Adrenal gland (tissue), 19 donors: ENCODE measurements at places on chromosomes 16 and 17.

GRCh38 chr17:79633154-79633553 lies 22.3 kb upstream of the RBFOX3 start:
- no peak for DNase-seq

- DNase-seq = no peak
These were observed 335 bp downstream of the NECAB2 start for GRCh38 chr16:83968306-83968851.

DNA sequence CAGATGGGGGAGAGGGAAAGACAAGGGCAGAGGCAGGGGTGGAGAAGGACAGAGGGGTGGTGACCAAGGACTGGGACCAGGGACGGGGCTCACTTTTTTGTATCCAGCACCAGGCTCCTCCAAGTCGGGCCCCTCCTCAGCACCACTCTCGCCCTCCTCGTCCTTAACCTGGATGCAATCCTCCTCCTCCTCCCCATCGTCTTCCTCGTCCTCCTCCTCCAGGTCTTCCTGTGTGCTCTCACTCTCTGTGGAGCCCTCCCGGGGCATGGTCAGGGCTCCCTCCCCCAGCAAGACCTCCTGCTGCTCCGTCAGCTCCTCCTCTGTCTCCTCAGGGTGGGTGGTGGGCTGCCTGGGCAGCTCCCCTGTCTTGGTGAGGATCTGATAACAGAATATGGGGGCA lies 16.8 kb downstream of the G6PC3 start:
- no peak for DNase-seq

DNA sequence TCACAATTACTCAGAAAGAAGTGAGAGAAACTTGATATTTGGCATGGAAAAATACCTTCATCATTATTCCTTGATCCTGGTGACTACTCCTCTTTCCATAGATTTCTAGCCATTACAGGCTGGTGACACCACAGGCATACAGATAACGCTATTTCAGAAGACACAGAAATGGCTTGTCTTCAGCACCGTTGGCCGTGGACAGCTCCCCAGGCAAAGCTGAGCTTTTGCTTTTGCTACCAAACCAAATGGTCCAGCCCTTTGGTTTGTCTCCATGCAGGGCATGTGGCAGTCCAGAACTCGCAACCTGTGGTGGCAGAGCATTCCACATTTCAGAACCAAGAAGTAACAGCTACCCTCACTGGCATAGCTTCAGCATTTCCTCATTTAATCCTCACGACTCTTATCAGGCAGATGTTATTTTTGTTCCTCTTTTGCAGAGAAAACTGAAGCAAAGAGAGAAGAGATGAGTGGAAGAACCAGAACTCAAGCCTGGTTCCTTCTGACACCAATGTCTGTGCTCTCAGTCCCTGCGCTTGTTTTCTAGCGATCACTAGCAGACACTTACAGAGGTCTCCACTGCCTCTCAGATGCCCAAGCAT lies 55.5 kb downstream of the HS3ST4 start:
- DNase-seq = peak; percentile 14

DNA sequence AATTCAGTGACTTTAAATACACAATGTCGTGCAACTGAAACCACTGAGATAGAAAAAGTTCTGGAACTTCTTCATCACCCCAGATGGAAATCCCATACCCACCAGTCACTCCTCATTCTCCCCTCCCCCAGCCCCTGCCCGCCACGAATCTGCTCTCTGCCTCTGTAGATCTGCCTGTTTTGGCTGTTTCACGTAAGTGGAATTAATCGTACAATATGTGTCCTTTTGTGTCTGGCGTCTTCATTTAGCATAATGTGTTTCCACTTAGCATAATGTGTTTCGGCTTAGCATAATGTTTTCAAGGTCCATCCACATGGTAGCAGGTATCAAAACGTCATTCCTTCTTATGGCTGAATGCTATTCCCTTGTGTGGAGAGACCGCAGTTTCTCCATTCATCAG lies 3.5 kb upstream of the SPPL2C start:
- DNase-seq = no peak

DNA sequence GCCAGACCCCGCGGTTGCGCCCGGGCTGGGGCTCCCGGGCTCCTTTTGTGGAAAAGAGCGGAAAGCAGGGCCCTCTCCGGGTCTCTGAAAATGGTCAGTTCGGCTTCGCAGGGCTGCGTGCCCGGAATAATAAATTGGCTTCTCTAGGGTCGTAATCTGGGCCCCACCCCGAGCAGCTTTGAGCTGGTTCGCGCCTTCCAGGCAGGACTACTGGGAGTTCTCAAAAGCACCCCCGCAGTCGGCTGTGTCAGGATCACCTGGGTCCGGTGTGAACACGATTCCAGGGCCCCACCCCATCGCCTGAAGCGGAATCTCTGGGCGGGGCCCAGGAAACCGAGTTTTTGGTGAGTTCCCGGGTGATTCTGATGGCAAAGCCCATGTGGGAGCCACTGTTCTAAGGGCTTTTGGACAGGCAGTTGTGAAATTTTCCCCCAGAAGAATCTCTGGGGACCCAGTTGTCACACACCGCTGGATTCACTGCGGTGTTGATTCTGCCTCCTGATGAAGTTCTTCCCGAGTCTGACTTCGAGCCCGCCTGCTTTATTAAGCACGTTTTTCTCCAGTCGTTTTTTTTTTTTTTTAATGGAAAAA lies 77.0 kb downstream of the MRC2 start:
- no peak for DNase-seq

DNA sequence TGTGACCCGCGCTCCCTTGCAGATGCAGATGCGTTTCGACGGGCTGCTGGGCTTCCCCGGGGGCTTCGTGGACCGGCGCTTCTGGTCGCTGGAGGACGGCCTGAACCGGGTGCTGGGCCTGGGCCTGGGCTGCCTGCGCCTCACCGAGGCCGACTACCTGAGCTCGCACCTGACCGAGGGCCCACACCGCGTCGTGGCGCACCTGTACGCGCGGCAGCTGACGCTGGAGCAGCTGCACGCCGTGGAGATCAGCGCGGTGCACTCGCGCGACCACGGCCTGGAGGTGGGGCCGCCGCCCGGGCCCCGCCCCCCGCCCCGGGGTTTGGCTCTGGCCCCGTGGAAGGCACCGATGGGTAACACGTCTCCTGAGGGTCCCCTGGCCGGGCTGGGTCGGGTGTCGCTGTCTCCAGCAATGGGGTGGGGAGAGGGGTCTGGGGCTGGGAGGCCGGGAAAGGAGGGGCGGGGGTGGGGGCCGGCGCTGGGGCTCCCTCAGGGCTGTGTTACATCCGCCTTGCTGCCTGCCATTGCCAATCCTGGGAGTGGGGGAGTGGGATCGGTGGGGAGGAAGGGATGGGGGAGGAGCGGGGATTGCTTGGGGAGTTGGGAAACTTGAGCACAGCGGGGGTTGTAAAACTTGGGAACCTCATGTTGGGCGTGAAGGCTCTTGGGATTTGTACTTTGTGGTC lies 737 bp downstream of the NUDT16L1 start:
- DNase-seq = peak; percentile 35
